Naive thymus-derived CD8-positive, alpha-beta T cell (primary cell): ENCODE measurements at places on chromosomes 7 and 10. TPM values are rescaled to one million over a fixed set of nuclear protein-coding genes. Genes with fewer than 3 reads are reported as not detected.

GRID2IP gene
- total RNA-seq, result 2.6 TPM

CYP2C19 gene
- total RNA-seq, result not detected

PRLHR gene
- total RNA-seq, result not detected

ARMS2 gene
- not detected for total RNA-seq

LRRD1 gene
- total RNA-seq, result not detected

GPR85 gene
- total RNA-seq, result not detected
